ENCODE measurements at places on chromosomes 5 and 9. TPM values are rescaled to one million over a fixed set of nuclear protein-coding genes. Genes with fewer than 3 reads are reported as not detected.

DNA sequence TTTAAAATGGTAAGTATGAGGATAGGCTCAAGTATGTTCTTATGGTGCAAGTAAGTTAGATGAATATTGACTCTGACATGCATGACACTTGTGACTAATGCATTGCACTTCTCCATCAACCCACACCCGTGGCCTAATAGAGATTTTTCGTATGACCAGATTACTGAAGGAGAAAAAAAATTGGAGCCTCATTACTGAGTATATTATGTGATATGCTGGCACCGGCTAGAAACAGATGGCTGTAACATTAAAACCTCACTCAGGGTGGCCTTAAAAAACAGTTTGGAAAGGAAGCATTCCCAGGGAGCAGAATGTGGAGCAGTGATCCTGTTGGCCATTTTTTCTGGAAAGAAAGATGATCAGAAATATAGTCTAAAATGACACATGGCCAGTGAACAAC, 766.4 kb downstream of the PRELID2 start:
- DNase-seq = no peak

- no peak for DNase-seq
Measured at GRCh38 chr5:483434-484140, 40.6 kb downstream of the EXOC3 start.

DNA sequence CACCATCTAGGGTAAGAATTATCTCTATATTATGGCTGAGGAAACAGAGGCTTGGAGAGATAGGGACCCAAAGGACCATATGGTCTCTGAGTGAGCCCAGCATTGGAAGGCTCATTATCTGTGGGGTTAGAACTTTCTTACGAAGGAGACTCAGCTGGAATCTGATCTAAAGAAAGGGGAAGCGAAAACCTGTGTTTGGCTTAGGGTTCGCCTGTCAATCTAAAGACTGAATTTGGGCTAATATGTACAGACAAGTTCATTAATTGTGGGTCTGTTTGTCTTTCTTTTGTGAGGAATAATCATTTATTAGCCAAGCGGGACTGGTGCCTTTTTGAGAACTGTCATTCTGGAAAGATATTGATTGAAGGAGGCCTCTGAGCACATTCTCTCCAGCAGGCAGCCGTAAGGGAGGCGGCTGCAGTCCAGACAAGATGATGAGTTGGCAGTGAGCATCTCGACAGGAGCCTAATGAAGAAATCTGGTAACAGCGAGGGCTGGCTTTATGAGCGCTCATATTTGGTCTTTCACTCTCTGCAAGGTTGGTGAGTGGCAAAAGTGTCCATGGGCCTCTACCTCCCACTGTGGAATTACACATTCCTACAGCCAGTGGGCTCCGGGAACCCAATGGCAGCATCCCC, 104.2 kb upstream of the GPR151 start:
- no peak for DNase-seq

The OGN gene
- 71.7 TPM for total RNA-seq
